GM23338 (cell line): ENCODE measurements at places on chromosomes 3 and 15.
A peak's percentile ranks its signal among the peaks of the same experiment; 100 is the strongest.

DNA sequence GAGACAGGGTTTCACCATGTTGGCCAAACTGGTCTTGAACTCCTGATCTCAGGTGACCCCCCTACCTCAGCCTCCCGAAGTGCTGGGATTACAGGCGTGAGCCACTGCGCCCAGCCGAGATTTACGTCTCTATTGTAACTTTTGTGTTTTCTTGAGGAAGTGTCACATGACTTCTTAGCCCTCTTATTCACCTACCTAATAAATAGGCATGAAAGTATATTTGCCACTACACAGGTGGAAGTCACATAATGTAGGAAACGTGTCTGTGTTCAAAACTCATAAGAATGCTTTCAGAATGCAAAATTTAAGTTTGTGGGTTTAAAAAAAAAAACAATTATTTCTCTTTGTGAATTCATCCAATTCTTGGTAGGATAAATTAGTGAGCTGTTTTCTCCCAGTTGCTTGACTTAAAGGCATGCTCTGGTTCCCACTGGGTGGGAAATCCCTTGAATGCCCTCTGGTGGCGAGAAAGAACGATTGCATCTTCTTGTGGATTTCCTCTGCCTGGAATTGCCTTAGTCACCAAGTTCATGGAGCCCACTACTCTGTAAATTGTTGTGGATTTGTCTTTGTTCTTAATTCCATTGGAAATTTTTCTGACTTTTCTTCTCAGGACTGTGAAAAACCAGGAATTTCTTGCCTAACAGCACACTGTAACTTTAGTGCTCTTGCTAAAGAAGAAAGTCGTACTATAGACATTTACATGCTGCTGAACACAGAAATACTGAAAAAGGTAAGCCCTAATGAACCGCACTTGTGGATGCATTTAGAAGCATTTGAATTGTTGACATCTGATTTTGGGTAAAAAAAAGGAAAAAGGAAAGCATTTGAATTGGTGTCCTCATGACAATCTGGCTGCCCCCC, 82.2 kb upstream of the CTDSPL start:
- peak; percentile 91 for DNase-seq
- no peaks in the 10 kb centered on the region for H3K27me3 ChIP-seq
- no peak overlapping the region for H3K27ac ChIP-seq
- no peaks in the 10 kb centered on the region for H3K36me3 ChIP-seq
- no peak overlapping the region for H3K4me3 ChIP-seq

DNA sequence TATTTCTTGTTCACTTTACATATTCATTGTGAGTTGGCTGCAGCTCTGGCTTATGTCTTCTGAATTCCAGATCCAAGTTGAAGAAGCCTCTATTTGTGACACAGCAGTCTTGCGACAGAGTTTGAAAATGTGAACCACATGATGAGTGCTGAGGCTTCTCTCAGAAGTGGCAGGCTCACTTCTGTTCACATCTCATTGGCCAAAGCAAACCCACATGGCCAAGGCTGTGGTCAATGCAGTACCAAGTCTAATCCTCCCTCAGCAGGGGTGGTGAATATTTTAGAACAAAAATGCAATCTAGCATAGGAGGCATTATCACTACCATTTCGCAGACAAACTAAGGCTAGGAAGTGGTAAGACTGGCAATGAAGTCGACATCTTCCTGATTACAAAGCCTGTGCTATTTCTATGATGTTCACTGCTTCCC, 45.2 kb downstream of the CDCP1 start:
- no peaks in the 10 kb centered on the region for H3K36me3 ChIP-seq
- H3K27me3 ChIP-seq: no peaks in the 10 kb centered on the region
- H3K4me1 ChIP-seq: no peaks in the 10 kb centered on the region
- H3K27ac ChIP-seq: no peak overlapping the region
- no peak overlapping the region for H3K4me3 ChIP-seq

DNA sequence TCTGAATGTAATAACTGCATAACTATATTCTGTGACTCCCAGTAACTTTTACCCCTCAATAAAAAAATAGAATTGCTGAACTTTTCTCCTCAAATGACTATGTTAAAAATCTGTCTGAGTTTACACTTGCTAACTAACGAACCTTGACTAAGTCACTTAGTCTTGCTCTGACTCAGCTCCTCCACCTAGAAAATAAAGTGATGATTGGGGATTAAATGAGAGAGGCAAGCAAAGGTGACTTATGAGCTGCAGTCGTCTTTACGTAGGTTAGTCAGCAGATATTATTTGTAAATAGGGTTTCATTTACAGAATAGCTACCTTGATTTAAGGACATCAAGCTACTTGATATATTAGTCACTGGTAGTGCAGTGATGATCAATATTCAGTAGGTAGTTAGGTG, 476.9 kb downstream of the MECOM start:
- H3K27me3 ChIP-seq: no peaks in the 10 kb centered on the region
- H3K4me1 ChIP-seq: no peaks in the 10 kb centered on the region
- H3K36me3 ChIP-seq: no peaks in the 10 kb centered on the region
- no peak overlapping the region for H3K27ac ChIP-seq
- no peak overlapping the region for H3K4me3 ChIP-seq

DNA sequence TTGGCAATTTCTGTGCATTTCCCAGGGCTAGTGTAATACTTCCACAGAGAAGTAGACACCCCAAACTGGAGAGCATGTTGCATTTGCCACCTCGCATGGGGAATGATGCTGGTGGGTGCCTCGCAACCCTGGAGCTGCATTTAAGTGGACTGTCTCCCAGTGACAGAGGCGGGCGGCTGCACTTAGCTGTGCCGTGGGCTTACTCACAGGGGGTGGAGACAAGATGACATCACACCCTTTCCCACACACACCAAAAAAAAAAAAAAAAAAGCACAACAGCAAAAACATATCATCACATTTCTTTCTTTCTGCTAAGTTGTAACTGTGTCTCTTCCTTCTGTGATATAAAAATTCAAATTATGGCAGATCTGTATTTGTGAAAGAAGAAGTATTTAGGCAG, at the start of gene ABI3BP:
Gene ABI3BP (minus strand): TSS at position 113 of the 400 bp plus-strand sequence. CDS start 37 bp downstream, at position 76.
- H3K27me3 ChIP-seq: no peaks in the 10 kb centered on the region
- no peak within 1 kb of the TSS for H3K27ac ChIP-seq
- no peaks in the 10 kb centered on the region for H3K4me1 ChIP-seq
- DNase-seq: no peak

- H3K27me3 ChIP-seq: no peaks in the 10 kb centered on the region
- no peaks in the 10 kb centered on the region for H3K4me1 ChIP-seq
- no peak overlapping the region for H3K27ac ChIP-seq
- H3K36me3 ChIP-seq: no peaks in the 10 kb centered on the region
- H3K4me3 ChIP-seq: no peak overlapping the region
These were observed 31.6 kb downstream of the PGBD4 start for GRCh38 chr15:34133511-34133910.

DNA sequence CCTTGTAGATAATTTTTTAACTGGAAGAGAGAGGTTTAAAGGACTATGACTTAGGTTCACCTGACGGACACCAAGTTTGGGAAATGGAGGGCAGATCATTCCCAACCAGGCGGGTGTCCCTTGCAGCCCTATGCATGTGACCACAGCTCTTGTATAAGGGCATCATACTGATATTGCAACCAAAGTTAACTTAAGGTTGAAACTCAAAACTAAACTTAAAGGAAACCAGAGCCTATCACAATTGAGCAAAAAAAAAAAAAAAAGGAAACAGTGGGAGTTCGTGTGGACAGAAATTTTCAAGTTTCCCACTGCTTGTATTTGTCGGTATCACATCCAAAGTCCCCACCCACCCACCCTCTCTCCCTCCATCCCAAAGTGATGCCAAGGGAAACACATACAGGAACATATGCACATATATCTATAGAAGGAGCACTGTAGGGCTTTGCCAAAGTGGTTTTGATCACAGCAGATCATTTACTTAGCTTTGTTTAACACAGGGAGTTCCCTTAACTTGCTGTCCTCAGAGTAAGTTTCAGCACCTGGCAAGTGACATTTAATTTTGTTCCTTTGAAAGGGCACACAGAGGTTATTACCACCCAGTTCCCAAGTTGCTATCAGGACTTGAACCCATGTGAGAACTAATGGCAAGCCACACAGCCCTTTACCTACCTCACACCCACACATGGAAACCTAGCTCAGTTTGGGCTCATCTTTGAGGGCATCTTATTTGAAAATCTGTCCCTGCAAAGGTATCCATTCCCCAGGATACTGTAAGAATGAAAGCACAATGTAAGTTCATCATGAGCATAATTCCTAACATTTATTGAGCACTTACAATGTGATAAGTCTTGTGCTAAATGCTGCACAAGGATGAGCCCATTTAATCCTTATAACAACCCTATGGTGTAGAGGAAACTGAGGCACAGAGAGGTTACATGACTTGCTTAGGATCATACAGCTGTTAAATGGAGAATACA, 204.5 kb upstream of the CMC1 start:
- H3K36me3 ChIP-seq: peaks cover 3% of the 10 kb centered on the region; the same call in 1 of the 2 replicates
- H3K27ac ChIP-seq: no peak overlapping the region
- no peak overlapping the region for H3K4me3 ChIP-seq
- H3K4me1 ChIP-seq: no peaks in the 10 kb centered on the region

DNA sequence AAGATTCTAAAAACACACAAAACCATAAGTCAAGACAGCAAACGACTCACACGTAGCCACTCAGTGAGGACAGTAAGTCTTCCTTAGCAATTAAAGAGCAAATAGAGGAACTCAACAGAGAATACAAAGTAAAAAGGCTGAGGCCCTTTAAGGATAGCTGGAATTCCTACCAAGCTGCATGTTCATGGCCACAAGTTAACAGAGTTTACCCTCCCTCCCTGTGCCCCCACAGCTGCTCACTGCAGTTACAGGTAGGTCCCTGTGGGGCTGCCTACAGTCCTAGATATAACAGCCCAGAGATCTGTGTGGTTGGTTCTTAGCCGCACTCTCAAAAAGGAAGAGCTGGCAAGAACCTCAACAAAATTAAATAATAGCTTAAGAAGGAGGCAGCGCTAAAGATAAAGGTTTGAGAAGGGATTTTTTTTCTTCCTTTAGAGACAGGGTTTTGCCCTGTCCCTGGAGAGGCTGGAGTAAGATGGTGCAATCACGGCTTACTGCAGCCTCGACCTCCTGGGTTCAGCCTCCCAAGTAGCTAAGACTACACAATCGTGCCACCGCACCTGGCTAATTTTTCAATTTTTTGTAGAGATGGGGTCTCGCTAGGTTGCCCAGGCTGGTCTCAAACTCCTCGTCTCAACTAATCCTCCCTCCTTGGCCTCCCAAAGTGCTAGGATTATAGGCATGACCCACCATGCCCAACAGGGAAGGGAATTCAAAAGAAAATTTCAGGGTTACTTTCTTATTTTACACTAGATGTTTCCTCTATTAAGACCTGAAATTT, 19.3 kb downstream of the SFMBT1 start:
- H3K4me1 ChIP-seq: peaks cover 58% of the 10 kb centered on the region
- no peak overlapping the region for H3K4me3 ChIP-seq
- no peaks in the 10 kb centered on the region for H3K36me3 ChIP-seq
- DNase-seq: peak; percentile 82
- H3K27ac ChIP-seq: peak overlapping the region; percentile 34; the same call in 1 of the 2 replicates

- 0 out of 2 replicates have a peak within 1 kb of the TSS, but pooled peaks have one; percentile 0 for H3K4me3 ChIP-seq
- peaks cover 2% of the 10 kb centered on the region; the same call in 1 of the 2 replicates for H3K36me3 ChIP-seq
- no peaks in the 10 kb centered on the region for H3K27me3 ChIP-seq
- peak within 1 kb of the TSS; percentile 71 for H3K27ac ChIP-seq
- H3K4me1 ChIP-seq: peaks cover 38% of the 10 kb centered on the region
These were observed at the start of gene DPPA2 for GRCh38 chr3:109316162-109316730. TSS of gene DPPA2 (minus strand) at chr3:109316517. CDS start at chr3:109314542, 1,975 bp downstream.

DNA sequence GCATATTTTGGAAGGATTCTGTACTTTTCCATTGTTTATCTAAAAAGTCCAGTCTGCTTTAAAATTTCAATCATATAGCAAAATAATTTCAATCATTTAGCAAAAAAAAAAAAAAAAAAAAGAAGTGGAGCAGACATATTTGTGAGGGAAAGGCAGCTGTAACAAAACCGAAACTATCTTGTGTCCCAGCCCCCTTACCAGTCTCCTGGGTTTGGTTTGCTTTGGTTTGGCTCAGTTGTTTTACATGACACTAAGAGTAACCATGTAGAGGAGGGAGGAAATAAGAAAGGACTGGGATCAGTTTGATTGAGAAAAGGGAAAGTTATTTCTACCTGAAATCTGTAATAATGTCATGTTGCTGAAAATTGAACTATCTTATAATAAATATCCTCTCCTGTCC, 158.8 kb upstream of the GADL1 start:
- no peak overlapping the region for H3K4me3 ChIP-seq
- H3K36me3 ChIP-seq: no peaks in the 10 kb centered on the region
- no peak overlapping the region for H3K27ac ChIP-seq
- H3K4me1 ChIP-seq: no peaks in the 10 kb centered on the region
- H3K27me3 ChIP-seq: no peaks in the 10 kb centered on the region

DNA sequence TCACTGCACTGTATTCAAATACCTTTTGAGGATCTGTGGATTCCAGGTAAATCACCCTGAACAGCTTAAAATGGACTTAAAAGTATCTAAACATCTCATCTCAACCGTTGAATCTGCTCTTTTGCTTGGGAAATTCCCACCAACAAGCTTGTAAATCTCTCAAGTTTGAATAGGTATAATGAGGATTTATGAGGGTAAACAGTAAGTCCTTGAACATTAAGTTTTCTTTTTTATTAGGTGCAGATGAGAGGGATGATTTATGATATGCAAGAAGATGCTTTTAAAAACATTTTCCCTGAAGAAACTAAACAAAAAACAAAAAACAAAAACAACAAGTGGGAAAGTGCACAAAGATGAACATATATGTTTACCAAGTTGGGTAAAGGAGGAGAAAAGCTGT, 290.6 kb downstream of the ROBO1 start:
- H3K27me3 ChIP-seq: no peaks in the 10 kb centered on the region
- no peak for DNase-seq
- H3K4me1 ChIP-seq: peaks cover 11% of the 10 kb centered on the region; the same call in 1 of the 2 replicates

GRCh38 chr3:181239441-181239840, 249.9 kb upstream of the DNAJC19 start:
- DNase-seq: no peak
- no peaks in the 10 kb centered on the region for H3K27me3 ChIP-seq
- H3K4me3 ChIP-seq: no peak overlapping the region
- no peak overlapping the region for H3K27ac ChIP-seq
- no peaks in the 10 kb centered on the region for H3K4me1 ChIP-seq

DNA sequence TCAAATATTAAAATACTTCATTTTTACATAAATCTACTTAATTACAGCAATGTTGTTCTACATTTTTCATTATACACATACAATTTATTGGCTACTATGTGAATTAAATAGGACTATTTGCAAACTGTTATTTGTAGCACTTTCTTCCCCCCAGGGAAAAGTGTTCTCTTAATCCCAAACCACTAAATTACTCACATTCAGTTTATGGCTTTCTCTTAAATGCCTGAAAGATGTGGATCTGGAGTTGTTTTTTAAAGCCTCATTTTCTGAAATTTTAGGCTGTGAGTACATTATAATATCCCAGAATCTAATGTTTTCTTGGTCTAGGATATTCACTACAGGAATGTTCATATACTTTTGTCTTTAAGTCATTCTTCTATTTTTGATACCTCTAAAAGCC, 32.7 kb downstream of the PRTG start:
- no peak overlapping the region for H3K27ac ChIP-seq
- H3K36me3 ChIP-seq: no peaks in the 10 kb centered on the region
- H3K4me1 ChIP-seq: peaks cover 10% of the 10 kb centered on the region
- no peak for DNase-seq

GRCh38 chr3:158057666-158058065, 48.6 kb downstream of the SHOX2 start:
- DNase-seq: no peak
- H3K27me3 ChIP-seq: no peaks in the 10 kb centered on the region
- no peak overlapping the region for H3K27ac ChIP-seq
- H3K36me3 ChIP-seq: no peaks in the 10 kb centered on the region
- H3K4me3 ChIP-seq: no peak overlapping the region
- H3K4me1 ChIP-seq: no peaks in the 10 kb centered on the region
